ENCODE measurements at places on chromosomes 2 and 18.

DNA sequence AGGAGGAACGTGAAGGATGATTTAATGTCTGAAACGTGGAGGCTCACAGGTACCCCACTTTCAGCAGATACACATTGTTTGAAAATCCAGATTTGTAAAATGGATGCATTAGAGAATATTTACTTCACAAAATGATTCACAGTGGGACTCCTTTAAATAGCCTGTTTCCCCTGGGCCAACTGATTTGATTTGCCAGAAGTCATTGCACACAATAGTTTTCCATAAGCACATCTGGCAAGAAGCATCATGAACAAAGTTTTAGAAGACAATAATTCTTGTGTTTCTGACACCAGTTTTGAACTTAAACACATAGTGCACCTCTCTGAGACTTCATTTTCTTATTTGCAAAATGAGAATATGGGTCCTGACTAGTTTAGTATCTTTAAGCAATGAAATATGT is 451.4 kb upstream of the SLC14A2 start:
- no peak for DNase-seq

DNA sequence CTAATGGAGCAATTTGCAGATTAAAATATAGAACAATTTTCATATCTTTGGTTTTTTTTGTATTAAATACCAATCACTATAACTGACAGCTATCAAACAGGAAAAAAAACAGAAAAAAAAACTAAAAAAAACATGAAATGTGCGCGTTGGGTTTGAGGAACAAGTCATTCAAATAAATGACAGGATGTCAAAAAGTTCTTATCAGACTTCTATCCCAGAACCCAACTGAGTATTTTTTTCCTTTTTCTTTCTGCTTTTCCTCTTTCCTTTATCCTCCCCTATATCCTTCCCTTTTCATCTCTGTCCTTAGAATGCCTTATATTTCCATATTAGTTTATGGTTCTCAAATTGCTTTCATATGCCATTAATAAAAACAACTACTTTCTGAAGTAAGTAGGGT is 14.3 kb downstream of the PRKRA start:
- DNase-seq = no peak

GRCh38 chr2:51722311-51722710 is 690.4 kb upstream of the NRXN1 start:
- DNase-seq = no peak

GRCh38 chr2:39524756-39525635 is 87.9 kb upstream of the MAP4K3 start:
- no peak for DNase-seq

DNA sequence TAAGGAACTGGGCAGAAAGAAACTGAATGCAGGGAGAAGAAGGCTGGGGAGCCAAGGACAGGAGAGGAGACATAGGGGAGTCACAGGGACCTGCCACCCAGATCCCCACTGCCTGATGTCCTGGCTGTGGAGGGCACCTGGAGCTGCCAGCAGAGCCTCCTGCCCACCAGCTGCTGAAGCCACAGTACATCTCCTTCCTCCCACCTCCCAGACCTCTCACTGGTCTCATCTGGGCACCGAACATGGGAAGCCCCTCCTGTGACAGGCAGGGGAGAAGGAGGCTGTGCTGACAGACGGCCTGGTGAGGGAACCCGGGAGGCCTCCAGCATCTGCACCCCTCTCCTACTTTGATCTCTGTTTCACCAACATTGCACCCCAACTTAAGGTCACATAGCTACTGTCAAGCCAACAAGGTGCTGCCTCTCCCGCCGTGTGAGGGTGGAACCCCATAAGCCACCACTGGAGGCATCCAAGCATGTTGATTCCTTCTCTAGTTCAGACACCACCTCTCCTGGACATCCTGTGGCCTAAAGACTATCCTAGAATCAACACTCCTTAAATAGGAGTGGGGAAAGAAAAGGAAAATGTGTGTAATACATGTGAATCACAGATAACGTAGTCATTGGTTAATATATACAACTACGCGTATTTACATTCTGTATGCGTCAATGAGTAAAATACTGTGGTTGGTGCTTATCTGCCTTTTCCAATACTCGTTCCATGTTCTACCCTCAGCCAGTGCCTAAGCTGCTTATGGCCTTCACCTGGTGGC is 3.5 kb upstream of the RNPEPL1 start:
- DNase-seq = peak; percentile 51

GRCh38 chr2:213496226-213496625 is 212.0 kb downstream of the SPAG16 start:
- DNase-seq = no peak

Measured in SW480 (cell line).